Stimulated activated CD8-positive, alpha-beta memory T cell treated with anti-CD3 and anti-CD28 coated beads, Interleukin-15, amount 100 ng/mL, for 1 hour (primary cell): ENCODE measurements at places on chromosomes 1 and 21.

DNA sequence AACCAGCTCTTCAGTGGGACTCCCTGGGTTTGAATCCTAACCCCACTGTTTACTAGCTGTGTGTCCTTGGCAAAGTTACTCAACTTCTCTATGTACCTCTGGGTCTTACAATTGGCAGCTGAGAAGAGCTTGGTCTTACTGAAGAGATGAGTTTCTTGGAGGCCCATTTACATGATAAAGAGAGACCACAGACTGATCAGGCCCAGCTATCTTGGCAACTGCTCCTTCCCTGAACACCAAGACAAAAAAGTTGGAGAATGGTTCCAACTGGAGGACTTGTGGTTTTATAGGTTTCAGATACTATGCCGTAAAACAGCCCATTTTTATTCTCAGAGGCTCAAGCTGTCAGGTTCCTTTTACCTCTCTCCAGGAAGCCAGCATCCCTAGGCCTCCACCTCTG lies 24.8 kb upstream of the CNIH3 start:
- DNase-seq: no peak

DNA sequence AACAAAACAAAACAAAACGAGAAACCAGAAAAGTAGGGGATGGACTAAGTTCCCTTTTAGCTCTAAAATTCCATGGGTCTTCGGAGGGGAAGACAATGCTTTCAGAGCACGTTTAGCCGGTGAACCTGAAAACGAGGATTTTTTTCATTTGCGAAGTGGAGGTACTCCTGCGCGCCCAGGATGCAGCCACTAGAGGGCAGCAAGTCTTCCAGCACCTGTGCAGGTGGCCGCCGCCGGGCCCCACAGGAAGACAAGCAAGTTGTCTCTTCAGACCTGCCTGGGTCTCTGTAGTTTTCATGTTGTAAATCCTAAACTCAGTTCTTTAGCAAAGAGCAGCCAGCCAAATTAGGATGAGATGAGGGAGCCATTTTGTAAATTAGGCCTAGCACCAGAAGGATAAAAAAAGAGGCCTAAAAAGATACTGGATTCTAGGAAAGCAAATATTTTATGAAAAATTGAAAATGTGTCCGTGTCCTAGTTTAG lies 17.7 kb upstream of the SNX27 start:
- DNase-seq: peak; percentile 77

DNA sequence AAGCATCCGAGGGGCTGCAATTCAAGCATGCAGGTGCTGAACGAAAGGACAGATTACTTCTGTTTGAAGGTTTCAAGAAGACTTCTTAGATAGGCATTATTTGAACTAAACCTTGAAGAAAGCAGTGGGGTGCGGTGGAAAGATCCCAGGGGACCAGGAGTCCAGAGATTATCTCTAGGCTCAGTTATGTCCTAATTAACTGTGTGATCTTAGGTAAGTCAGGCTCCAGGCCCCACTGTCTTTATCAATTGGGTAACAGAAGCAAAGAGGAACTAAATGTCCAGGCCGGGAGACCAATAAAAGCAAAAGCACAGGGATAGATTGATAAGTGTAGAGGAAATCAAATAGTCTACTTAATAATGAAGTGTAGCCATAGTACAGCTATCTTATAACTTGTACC lies 72.9 kb upstream of the CDC42BPA start:
- DNase-seq: no peak

DNA sequence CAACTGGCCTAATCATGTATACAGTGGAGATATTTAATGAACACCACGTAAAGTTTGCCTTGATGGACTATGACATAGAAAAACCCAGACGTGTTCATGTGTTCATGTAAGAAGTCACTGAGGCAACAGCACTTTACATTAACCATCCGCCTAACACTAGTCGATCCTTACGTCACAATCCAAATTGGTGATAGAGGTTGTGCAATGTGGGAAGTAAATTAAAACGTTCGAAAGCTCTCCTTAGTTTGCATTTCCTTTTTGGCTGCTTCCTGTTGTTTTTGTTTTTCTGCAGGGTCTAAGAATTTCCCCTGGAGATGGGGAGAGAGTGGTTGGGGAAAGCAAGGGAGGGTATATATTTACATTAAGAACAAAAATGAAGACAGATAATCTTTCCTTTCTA lies 587.5 kb upstream of the ADGRL2 start:
- no peak for DNase-seq

DNA sequence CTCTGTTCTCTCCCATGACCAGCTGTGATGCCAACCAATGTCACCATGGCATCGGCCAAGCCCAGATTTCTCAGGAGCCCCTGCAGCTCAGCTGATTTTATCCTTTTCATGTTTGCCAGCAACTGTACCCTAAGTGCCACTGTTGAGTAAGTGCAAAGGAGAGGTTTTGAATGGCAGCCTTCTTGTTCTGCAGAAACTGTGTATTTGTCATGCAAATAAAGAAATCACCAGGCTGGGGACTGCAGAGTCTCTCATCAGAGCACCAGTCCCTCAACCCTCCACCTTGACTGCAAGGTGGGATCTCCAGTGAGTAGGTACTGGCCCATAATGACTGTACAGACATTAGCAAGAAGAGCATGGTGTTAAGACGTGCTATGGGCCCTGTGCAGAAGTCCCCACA lies 26.6 kb downstream of the C8B start:
- DNase-seq: no peak

DNA sequence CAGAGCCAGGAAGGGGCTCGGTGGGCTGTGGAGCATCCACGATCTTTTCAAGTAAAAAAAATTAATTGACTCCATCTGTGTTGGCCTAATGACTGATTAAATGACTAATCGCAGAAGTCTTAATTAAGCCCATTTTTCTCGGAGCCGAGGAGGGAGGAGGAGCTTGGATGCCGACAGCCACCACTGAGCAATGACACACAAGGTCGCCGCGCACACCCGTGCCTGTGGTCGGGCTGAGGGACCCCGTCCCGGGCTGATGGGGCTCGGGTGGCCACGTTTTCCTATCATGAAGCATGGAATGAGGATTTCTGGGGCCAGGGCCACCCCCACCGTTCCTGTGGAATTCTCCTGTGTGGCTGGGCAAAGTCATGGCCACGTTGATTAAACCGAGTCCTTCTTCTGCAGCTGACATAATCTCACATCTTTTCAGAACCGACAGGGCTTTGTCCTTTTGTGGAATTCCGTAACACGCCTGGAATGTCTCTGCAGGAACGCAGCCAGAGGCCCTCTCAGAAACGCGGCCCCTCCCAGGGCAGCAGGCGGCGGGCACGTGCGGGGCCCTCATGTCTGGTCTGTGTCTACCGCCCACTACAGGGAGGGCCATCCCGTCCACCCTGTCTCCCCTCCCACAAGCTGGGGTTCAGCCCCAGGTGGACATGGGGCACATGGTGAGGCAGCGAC lies 60.7 kb downstream of the MORN1 start:
- no peak for DNase-seq
